ENCODE measurements at places on chromosomes 1 and 21.

- DNase-seq = no peak
Measured at GRCh38 chr1:84849357-84849975, 43.5 kb downstream of the LPAR3 start.

GRCh38 chr1:54581621-54582035 is 33.6 kb downstream of the ACOT11 start:
- DNase-seq = no peak

- no peak for DNase-seq
Measured at GRCh38 chr1:81671038-81671437, 129.7 kb upstream of the ADGRL2 start.

DNA sequence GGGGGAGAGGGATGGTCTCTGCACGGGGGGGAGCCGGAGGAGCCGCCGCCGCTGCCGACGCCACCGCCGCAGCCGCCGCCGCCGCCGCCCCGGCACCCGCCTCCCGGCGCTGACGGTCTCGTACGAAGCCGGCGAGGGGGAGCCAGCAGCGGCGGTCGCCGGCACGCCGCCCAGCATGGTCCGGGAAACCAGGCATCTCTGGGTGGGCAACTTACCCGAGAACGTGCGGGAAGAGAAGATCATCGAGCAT is 311 bp downstream of the SPEN start:
- DNase-seq = no peak

- no peak for DNase-seq
Measured at GRCh38 chr1:241782396-241782795, 65.6 kb upstream of the EXO1 start.

- no peak for DNase-seq
Measured at GRCh38 chr1:232899839-232900238, 50.6 kb upstream of the NTPCR start.

DNA sequence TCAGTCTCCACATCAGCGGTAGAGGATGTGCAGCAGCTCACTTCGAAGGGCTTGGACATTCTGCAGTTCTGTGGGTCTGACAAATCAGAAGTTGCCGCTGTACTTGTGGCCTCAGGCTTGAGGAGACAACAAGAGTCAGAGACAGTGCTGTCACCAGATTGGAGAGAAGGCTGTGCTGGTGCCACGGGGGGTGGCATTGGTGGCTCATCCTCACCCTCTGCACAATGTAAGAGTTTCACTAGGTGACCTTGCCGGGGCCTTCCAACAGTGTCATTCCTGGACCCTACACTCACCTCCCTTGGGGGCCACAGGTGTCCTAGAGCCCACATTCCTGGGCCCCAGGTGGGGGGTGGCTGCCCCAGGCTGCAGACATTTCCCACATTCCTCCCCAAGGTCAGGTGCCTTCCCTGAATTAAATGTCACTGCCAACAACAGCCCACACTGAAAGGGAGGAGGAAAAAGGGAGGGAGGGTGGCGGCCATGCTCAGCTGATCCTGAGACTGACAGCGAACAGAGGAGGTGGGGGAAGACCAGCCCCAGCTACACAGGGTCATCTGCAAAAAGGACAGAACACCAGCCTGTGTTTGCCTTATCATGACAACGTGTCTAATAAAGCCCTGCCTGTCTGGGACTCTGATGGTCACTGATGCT is 46.4 kb downstream of the TMCC2 start:
- DNase-seq = no peak

GRCh38 chr1:236638945-236639344 is 34.6 kb upstream of the HEATR1 start:
- no peak for DNase-seq

DNA sequence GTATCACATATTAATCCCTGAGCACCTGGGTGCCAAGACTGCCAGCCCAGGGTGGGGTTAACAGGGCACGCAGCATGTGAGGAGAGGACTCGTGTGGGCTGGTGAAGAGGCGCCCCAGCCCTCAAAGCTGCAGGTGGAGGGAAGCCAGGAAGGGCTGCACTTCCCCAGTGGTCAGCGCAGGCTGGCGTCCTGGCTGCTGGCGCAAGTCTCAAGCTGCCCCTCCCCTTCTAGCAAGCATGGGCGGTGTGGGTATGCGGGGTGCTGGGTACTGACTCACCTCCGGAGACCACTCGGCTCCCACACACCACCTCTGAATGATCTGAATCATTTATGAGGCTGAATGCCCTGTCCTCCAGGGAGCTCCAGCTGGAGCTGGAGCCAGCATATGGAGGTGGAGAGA is 44.0 kb downstream of the EIF2D start:
- DNase-seq = no peak

GRCh38 chr1:153750026-153750995 is 22.5 kb downstream of the INTS3 start:
- DNase-seq = no peak

GRCh38 chr1:89206373-89206772 is 7.6 kb upstream of the GBP4 start:
- no peak for DNase-seq

GRCh38 chr1:228455715-228456114 is 31.5 kb upstream of the RNF187 start:
- DNase-seq = no peak

DNA sequence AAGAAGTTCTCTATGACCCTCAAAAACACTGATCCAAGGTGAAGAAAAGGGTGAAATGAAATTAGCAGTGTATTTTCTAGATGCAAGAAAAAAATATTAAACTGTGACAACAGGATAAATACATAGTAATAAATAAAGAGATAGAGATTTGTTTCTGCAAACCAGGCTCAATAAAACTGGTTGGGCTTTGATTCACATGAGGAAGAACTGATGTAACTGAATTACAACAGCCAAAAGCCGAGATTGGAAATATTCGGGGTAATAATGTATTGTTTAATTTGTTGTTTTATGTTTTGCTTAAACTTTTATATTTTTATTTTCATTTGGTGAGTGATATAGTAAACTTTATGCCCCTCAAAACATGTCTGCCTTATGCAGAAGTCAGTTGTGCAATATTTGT is 285.0 kb downstream of the BRINP3 start:
- no peak for DNase-seq

- no peak for DNase-seq
Measured at GRCh38 chr1:153769221-153769620, 6.0 kb upstream of the SLC27A3 start.

DNA sequence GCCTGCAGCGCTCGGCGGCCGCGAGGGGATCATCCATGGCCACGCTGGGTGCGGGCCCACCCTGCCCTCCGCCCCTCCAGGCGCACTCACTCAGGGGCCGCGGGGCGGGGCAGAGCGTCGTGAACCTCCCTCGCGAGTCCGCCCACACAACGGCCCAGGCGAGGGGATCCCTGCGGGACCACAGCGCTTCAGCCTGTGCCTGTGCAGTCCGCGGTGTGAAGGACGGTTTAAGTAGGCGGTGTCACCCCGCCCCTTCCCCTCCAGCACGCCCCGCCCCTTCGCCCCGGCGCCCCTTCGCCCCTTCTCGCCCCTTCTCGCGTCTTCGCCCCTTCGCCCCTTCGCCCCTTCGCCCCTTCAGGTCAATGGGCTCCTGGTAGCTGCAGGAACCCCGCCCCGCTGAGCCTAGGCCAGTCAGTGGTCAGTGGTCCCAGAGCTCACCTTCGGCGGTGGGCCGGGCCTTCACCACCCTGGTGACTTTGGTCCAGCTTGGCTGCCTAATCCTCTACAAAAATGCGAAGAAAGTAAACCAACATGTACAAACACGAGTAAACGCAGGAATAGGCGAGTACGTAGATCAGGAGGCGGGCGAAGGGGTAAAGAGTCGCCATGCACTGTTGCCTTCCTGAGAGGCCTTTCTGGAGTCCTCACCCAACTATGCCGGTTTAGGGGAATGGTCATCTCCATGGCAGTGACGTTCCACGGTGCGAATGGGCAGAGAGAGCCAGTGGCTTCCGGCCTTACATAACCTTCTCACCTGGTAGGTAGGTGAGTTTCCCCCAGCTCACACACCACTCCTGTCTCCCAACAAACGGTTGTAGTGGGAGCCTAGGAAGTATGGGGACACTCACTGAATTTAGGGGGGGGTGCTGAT is 19.6 kb upstream of the DMRTB1 start:
- DNase-seq = no peak

DNA sequence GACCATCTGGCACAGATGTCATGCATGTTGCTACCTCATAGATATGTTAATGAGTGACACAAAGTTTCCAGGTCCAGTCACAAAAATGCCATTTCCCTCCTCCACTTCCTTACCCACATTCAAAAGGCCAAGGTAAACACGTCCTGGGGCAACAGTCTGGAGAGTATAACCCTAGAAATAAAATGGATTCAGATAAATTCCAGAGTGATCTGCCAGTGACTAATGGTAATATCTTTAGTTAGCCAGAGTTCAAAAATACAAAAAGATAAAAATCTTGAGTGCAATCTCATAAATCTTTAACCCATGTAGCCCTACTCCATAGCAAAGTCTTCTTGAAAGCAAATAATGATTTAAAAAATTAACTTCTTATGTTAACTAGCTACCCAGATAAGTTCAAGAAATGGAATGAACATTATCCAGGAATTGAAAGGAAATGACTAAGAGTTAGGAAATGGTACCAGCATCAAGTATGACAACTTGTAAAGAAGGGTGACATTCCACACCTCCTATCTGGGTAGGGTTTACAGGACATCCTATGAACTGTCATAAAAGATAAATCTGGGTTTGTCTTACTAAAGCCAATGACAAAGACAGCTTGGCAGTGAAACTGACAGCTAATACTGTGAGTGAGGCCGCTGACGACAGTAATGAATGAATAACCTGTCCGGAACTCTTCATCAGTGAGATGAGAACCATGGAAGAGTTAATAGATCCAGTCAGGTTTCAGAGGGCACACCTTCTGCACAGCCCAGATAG is 18.1 kb downstream of the RGS2 start:
- no peak for DNase-seq

- DNase-seq = no peak
Measured at GRCh38 chr1:113675302-113675701, 84.0 kb downstream of the PHTF1 start.

GRCh38 chr1:21873761-21874160 is 61.7 kb downstream of the LDLRAD2 start:
- no peak for DNase-seq

- DNase-seq = no peak
Measured at GRCh38 chr21:27301220-27301619, 334.3 kb upstream of the ADAMTS5 start.

DNA sequence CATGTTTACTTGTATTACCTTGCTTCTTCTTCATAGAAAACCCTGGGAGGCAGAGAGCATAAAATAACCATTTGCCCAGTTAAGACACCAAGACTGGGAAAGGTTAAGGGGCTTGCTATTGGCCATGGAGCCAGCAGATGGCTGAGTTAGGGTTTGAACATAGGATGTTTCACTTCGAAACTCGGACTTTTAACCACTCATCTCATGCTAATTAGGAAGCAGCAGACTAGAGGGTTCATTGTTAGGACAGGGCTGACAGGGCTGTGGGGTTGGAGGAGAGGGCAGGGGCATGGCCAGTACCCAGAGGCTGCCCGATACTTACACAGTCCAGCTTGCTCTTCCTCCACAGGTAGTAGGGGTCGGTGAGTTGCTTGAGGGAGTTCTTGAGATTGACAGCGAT is 17.0 kb downstream of the SLC26A9 start:
- DNase-seq = no peak

GRCh38 chr1:30046751-30047150 is 676.6 kb downstream of the MATN1 start:
- no peak for DNase-seq

DNA sequence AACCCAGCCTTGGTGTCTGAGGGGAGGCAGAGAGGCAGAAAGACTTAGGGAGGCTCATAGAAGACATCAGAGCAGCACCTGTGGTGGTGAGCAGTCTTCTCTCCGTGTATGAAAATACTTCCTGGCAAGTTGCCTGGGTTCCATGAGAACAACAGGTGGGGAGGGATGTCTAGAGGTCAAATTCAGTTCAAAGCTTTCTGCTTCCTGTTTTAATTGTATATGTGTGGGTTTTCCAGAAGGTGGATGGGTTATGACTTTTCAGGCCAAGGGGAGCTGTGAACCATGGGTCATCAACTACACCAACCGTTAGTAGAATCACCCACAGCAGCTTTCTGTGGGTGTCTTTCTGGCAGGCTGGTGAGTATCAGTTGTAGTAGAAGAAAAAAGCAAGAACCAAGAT is 4.1 kb upstream of the FCRL2 start:
- DNase-seq = no peak

GRCh38 chr21:38643404-38644023 is 145.2 kb upstream of the ERG start:
- no peak for DNase-seq

DNA sequence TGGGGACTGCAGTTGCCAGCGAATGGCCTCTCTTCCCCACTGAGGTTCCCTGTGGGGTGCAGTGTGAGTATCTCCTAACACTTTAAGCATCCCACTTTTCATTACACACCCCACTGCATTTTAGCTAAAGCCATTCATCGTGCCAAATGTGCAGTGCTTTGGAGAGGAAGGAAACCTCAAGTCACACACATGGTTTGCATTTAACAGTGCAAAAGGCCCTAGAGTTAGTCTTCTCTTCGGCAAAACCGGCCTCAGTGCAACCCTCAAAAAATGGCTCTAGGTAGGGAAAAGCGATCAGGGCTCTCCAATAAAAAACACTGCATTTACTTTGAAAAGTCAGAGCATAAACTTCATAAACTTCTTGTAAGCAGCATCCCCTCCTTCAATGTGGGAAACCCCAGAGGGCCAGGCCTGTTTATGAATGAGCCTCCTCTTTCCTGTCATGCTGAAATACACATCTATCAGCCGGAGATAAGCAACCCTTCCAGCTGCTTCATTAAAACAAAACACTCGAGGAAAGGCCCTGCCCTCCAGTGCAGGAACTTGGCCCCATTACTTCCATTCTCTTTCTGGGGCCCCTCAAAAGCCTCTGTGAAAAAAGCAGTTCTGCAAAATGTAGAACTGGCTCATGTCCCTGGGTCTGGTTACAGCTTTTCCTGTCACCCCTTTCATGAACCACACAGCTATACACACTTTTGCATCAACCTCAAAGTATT is 184.0 kb downstream of the CDC7 start:
- no peak for DNase-seq

GRCh38 chr21:44880405-44881197 is 7.1 kb upstream of the PTTG1IP start:
- no peak for DNase-seq

DNA sequence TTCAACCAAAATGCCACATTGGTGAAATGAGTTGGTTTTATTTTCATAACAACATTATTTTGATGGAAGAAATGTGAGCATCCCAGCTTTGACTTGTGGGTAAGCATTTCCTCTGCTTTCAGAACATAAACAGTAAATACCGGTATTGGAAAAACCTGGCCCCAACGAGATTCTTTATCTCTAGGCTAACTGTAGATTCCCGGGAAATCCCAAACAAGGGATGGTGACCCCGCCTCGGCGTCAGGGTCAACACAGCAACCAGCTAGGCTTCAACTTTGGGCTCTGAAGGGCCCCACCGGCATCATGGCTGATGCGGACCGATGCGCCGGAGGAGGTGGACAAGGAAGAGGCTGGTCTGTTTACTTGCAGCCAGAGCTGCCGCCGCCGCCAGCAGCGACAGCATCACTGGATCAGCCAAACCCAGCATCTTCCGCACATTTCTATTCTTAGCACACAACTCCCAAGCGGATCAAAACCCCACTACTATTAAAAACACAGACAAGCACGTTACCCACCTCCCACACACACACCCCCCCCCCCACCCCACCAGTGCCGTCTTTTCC is 1.1 kb downstream of the AKT3 start:
- DNase-seq = peak; percentile 11
